ENCODE measurements at places on chromosomes 11 and 22.

GRCh38 chr11:12721816-12722604 is 47.8 kb downstream of the TEAD1 start:
- no peak for DNase-seq

DNA sequence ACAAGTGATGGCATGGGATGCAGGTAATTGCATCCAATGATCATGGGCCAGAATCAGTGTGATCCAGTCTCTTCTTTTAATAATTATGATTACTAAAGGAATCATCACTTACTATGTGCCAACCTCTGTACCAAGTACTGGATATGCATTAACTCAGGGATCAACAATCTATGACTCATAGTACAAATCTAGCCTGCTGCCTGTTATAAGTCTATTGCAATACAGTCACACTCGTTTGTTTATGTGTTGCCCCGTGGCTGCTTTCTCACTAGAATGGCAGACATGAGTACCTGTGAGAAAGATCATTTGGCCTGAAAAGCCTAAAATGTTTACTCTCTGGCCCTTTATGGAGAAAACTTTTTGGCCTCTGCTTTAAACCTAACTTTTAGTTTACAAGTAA is 45.0 kb downstream of the OR6Q1 start:
- DNase-seq, result no peak

DNA sequence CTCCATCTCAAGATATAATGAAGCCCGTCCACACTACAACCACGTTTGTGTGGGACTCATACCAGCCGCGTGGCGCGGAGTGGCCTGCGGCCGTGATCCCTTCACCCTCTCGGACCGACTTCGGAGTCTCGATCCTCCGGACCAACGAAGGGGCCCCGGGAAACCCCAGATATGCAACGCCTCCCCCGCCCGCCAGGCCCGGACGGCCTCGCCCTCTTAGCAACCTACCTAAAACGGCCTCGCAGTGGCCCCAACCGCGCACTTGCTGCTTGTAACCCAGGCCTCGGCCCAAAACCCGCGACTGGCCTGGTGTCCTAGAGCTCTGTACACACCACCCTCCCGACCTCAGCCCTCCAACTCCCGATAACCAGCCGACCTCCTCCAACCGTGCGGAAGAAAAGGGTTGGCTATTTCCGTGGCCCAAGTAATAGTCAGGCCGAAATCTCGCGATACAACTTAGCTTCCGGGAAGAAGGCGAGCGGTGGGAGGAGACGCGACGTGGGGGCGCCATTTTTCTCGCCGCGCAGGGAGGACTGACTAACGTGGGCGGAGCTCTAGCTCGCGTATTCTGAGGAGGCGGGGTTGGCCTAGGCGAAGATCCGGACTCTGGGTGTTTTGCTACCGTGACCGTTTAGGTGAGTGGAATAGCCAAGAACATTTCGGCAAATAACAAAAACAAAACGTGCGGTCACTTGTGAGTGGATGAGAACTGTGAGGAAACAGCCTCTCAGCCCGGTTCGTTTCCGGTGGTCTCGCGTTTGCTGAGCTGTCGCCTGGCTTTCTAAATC is at the start of the genes C11orf54 and TAF1D:
TSS of gene C11orf54 (plus strand) at position 579 of the 788 bp plus-strand sequence. CDS start 5,722 bp downstream, outside the sequence.
TSS of gene TAF1D (minus strand) at position 402 of the 788 bp plus-strand sequence. CDS start 2,191 bp downstream, outside the sequence.
- peak; percentile 95 for DNase-seq

DNA sequence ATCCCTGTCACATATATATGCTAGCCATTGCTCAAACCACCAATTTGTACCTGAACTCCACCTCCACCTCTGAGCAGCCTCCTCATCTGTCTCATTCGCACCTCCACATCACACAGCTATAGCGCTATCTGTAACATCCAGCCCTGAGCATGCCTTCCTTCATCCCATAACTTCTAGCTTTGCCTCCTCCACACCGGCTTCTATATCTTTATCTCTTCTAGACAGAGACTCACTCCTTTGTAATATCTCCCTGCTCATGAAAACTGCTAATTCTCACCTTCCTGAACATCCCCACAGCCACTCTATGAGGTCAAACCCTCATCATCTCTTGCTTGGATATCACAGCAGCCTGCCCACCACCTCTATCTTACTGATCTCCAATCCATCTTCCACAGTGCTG is 5.9 kb downstream of the SIAE start:
- no peak for DNase-seq

GRCh38 chr11:128400382-128401203 is 186.8 kb downstream of the ETS1 start:
- no peak for DNase-seq

DNA sequence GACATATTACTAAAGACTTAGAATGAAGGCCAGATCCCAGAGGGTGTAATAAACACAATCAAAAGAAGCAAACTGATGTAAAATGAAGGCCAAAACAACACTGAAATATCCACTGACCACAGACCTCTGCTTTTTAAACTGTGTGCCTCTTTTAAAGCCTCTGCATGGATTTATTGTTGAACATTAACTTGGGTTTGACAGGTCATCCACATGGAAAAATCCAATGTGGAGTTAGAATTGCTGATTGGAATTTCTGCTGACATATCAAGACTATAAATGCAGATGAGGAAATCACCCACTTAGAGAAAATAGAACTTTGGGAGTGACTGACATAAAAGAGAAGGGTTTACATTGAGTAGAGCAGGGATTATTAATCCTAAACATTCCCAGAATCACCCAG is 853.9 kb upstream of the RAG2 start:
- no peak for DNase-seq

GRCh38 chr11:91776655-91777054 is 448.0 kb upstream of the FAT3 start:
- no peak for DNase-seq

DNA sequence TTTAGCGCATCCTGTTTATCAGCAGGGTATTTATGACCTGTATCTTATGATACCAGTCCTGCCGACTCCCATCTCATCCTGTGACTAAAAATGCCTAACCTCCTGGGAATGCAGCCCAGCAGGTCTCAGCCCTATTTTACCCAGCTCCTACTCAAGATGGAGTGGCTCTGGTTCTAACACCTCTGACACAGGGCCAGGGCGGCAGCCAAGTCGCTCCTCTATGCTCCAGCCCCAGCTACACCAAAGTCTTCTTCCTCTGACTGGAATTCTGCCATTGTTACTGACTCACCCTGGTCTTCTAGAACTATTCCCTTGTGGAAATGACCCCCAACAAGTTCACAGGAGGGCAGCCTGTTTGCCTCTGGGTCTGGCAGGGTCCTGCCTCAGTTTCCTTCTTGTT is 7.9 kb upstream of the C1QTNF6 start:
- DNase-seq, result no peak

DNA sequence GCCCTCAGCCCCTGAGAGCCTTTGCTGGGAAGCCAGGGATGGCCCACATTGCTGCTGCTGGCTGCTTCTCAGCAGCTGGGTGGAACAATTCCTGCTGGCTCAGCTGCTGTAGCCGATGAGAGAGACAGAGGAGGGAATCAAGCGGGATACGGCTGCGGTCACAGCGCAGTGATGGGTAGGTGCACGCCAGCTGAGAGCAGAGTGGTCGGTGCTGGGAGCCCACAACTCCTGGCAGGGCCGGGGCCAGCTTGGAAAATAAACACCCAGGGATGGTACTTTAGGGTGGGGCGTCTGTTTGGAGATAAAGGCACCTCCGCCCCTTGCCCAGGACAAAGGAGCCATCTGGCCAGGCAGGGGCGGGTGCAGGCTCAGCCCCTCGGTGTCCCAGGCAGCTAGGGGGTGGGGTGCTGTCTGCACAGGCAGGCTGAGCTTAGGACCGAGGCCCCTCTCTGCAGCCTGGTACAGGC is 480.5 kb downstream of the MIAT start:
- DNase-seq, result no peak

DNA sequence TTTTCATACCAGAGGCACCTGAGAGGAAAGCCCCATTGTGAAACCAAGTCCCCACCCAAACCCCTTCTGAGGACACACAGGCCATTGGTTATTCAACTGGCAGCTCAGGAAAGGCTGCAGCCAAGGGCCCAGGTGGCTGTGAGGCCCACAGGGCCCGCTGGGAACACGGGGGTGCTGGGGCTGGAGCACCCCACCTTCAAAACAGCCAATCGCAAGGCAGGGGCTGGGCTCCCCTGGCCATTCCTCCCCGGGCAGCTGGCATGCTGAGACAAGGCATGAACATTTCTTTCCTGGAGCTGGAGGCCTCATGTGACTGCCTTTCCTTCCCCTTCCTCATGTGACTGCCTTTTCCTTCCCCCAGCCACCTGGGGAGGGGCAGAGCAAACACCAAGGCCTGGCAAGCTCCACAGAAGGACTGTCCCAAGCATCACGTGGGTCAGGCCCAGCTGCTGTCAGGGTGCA is 76.9 kb downstream of the PIWIL3 start:
- no peak for DNase-seq

GRCh38 chr11:125428486-125429173 is 67.4 kb downstream of the FEZ1 start:
- no peak for DNase-seq

GRCh38 chr11:7967826-7968225 is 2.6 kb upstream of the NLRP10 start:
- no peak for DNase-seq

- no peak for DNase-seq
Measured at GRCh38 chr22:32997295-32997694, 60.9 kb downstream of the SYN3 start.

GRCh38 chr22:48228468-48228867 is 1466.0 kb downstream of the TBC1D22A start:
- DNase-seq, result no peak

GRCh38 chr11:75472081-75472732 is 39.2 kb upstream of the KLHL35 start:
- no peak for DNase-seq
